ENCODE measurements at places on chromosomes 11 and 22.

DNA sequence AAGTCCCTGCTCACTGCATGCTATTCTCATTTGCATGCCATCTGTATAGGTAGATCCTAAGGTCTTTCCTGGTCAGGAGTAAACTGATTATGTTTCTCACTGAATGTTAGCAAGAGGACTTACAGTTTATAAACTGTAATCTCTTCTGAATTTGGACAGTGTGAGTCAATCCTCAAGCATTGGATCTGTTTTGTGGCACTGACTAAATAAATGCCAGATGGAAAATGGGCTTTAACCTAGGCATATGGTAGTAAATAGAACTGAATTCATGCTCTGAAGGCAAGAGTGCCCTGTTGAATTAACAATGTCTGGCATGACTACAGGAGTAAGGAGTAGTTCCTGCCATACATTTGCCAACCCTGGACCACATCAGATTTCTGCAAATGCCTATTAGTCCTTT, 11.4 kb downstream of the FAM181B start:
- H3K36me3 ChIP-seq = no peaks in the 10 kb centered on the region
- H3K4me1 ChIP-seq = no peaks in the 10 kb centered on the region
- no peak for DNase-seq
- H3K4me3 ChIP-seq = no peak overlapping the region
- no peak overlapping the region for H3K27ac ChIP-seq
- H3K27me3 ChIP-seq = no peaks in the 10 kb centered on the region

- H3K36me3 ChIP-seq = no peaks in the 10 kb centered on the region
- H3K4me3 ChIP-seq = no peak overlapping the region
- H3K27ac ChIP-seq = no peak overlapping the region
Observed at GRCh38 chr11:27213232-27213660, 149.8 kb downstream of the CCDC34 start.

DNA sequence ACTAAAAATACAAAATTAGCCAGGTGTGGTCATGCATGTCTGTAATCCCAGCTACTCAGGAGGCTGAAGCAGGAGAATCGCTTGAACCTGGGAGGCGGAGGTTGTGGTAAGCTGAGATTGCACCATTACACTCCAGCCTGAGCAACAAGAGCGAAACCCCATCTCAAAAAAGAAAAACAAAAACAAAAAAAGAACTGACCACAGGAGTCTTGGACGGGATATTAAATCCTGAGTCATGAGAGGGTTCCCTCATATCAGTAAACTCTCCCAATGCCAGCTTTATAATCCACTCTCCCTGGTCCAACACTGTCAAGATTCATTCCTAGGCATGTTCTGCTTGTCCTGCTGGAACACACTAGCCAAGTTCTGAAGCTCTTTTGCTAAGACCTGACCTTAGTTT, 61.5 kb upstream of the EP300 start:
- H3K4me3 ChIP-seq = no peak overlapping the region
- H3K27me3 ChIP-seq = no peaks in the 10 kb centered on the region
- no peaks in the 10 kb centered on the region for H3K4me1 ChIP-seq
- H3K27ac ChIP-seq = no peak overlapping the region

DNA sequence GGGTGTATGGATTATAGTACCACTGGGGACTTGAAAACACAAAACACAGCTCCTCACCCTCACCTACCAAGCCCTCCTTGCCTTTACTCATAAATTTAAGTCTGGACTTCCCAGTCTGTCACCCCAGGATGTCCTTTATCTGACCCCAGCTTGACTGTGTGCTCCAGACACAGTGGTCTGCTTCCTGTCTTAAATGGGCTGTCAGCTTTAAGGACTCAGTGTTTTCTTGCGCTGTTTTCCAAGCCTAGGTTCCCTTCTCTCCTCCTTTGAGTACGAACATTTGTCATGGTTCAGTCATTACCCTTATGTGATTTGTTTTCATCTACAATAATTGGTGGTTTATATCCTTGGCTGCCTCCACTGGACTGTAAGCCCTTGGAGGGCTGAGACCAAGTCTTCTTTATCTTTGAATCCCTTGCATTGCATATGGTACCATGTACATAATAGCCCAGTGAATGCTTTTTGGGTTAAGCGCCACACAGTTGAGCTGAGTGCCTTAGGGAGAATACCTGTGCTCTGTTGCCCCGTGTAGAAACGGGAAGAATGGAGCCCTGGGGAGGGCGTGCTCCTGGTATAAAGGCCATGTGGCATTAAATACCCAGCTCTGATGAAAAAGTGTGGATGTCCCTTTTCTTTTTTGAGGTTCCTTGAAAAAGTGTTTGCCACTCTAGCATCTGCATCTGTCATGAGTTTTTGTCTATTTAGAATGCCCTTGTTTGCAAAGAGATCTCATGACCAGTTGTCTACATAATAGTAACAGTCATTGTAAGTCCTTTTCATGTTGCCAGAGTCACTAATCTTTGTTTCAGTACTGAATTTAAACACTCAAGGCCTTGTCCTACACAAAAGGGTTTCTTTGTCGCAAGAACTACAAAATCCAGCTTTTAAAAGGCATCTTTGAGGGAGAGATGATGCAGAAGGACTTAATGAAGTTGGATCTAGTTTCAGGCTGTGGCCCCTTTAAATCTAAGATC, 14.0 kb downstream of the PANX1 start:
- DNase-seq = no peak
- H3K27ac ChIP-seq = no peak overlapping the region
- no peaks in the 10 kb centered on the region for H3K36me3 ChIP-seq
- no peaks in the 10 kb centered on the region for H3K27me3 ChIP-seq

DNA sequence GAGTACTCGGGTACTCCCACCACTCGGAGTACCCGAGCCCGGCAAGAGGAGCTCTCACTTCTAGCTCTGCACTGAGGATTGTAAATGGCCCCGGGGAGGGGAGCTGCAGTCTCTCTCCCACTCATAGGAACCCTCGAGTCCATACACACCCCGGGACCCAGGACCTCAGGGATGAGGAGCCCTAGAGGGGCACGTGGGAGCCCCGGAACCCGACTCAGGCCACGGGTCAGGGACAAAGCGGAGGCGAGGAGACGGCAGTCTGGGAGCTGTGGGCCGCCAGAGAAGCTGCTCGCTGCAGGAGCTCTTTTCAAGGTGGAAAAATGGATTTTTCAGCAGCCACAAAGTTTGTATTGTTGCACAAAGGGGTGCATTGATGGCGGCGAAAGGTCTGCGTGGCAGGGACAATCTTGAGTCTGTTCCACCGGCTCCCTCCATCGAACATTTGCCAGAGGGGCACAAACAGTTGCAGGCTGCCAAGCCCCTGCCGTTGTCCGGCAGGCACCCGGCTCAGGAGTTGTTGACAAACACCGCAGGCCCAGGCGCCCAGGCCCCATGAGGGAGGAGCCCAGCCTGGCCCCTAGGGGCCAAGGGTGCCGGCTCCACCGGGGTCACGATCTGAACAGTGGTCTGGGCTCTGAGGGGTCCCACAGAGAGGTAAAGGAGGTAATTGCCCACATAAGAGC, 5.7 kb upstream of the FLI1 start:
- no peak overlapping the region for H3K27ac ChIP-seq
- H3K27me3 ChIP-seq = no peaks in the 10 kb centered on the region
- H3K36me3 ChIP-seq = no peaks in the 10 kb centered on the region
- no peak overlapping the region for H3K4me3 ChIP-seq
